ENCODE measurements at places on chromosomes 3 and 15.
A peak's percentile ranks its signal among the peaks of the same experiment; 100 is the strongest.

DNA sequence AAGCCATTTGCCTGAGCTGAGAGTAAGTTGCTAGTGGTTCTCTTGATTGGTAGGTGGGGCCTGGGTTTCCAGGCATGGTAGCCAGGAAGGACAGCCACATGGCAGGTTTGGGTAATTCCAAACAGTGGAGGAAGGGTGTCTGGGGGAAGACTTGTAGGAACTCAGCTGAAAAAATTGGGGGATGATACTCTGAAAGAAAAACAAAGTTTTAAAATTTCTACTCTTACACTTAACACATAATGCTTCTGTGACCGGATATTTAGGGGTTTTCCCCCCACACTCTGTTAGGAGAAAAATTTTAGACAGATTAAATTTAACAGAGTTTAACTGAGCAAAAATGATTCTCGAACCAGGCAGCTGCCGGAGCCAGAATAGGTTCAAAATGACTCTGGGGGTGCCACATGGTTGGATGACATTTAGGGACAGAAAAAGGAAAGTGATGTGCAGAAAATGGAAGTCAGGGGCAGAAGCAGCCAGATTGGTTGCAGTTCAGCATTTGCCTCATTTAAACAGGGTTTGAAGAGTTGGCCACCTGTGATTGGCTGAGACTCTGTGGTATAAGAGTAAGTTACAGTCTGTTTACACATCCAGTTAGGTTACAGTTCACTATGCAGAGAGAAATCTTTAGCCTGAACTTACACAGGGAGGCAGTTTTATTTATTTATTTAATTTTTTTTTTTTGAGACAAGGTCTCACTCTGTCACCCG lies 8.1 kb downstream of the B2M start:
- no peak for DNase-seq

GRCh38 chr3:138395865-138396751 lies 38.3 kb upstream of the ESYT3 start:
- no peak for DNase-seq

DNA sequence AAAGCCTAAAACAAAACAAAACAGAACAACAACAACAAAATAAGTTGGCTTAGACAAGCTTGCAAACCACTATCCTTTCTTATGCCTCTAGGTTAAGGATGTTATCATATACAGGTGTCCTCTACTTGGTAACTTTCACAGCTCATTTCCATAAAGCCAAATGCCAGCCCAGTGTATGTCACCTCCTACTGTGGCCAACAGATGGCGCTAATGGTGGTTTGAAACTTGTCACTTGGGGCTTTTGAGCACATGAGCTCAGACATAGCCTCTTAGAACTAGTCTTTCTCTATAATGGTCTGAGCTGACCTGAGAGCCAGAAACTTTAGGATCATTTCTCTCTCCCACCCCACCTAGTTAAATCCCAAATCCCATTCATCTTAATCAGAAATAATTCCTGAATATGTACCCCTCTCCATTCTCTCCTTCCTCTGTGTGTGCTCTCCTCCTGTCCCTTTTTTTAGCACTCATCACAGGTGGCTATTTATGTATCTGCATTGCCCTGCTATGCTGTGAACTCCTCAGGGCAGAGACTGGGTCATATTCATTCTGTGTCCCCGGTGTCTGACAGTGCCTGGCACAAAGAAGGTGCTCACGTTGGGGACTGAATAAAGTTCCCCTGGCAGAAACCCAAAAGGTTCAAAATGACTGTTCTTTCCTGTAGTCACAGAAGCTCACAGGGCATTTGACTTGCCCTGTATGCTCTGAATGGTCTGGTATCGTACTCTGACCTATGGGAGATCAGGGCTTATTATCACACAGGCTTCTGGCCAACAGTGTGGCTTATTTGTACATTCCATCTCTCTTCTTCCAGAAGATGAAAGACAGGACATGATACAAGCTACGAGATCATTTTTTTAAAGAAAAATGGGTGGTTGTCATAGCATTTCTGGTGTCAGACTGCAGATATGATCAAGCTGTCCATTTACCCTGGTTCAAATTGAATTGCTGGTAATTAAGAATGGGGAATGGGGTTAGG lies 319.3 kb upstream of the AZI2 start:
- DNase-seq, result peak; percentile 57

DNA sequence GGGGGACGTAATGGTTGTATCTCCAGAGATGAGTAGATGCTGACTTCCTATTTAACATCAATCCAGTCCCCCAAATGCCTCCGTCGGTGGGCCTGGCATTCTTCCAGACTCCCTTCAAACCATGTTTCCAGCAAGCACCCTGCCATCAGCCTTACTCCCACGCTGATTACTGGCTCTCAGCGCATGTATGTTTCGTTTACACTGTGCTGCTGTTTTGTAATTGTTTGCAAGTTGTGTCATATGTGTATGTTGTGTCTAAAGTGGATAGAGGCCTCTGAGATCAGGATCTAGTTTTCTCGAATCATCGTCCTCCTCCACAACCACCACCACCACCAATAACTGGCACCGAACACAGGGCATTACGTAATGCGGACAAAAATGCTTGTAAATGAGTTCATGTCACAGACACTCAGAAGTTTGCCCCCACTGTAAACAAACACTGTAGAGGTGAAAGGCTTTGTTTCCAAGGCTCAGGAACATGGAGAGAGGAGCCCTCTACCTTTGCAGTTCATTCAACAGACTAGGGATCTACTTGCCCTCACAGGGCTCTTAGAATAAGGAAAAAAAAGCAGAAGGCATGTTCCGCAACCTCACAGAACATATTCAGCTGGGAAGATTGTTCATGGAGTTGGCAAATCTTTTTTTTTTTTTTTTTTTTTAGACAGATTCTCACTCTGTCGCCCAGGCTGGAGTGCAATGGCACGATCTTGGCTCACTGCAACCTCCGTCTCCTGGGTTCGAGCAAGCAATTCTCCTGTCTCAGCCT lies 46.1 kb upstream of the SEMA4B start:
- DNase-seq, result no peak

DNA sequence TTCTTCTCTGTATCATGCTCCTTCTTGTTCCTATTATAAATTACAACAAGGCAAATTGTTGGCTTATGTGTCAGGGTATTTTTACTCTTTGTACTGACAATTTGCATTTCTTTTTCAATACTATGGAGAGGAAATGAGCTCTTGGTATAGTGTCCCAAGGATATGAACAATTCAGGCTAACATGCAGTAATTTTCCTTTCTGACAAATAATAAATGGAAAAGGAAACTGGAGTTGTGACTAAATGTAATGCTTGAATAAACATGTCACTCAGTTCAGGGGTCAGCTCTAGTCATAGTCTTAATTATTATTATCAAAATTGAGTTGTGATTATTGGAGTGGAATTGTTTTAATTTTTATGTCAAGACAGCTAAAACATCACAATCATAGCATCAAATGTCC lies 256.0 kb upstream of the ZPLD1 start:
- no peak for DNase-seq

GRCh38 chr15:81270188-81270587 lies 53.8 kb downstream of the STARD5 start:
- no peak for DNase-seq
